ENCODE measurements at places on chromosomes 7 and 10. TPM values are rescaled to one million over a fixed set of nuclear protein-coding genes. Genes with fewer than 3 reads are reported as not detected.

- H3K27me3 ChIP-seq = no peaks in the 10 kb centered on the region
- no peak overlapping the region for H3K4me3 ChIP-seq
- H3K36me3 ChIP-seq = no peaks in the 10 kb centered on the region
These were observed 1020.1 kb downstream of the NXPH1 start for GRCh38 chr7:9453521-9453920.

GRCh38 chr10:3784510-3785250 lies at the start of gene KLF6:
TSS of gene KLF6 (minus strand) at chr10:3785209. CDS start at chr10:3785014, 195 bp downstream.
- H3K27ac ChIP-seq = peak within 1 kb of the TSS; percentile 100
- peak within 1 kb of the TSS; percentile 98 for H3K4me3 ChIP-seq
- peaks cover 10% of the 10 kb centered on the region for H3K36me3 ChIP-seq
- H3K27me3 ChIP-seq = no peaks in the 10 kb centered on the region
- peaks cover 5% of the 10 kb centered on the region for H3K4me1 ChIP-seq

DNA sequence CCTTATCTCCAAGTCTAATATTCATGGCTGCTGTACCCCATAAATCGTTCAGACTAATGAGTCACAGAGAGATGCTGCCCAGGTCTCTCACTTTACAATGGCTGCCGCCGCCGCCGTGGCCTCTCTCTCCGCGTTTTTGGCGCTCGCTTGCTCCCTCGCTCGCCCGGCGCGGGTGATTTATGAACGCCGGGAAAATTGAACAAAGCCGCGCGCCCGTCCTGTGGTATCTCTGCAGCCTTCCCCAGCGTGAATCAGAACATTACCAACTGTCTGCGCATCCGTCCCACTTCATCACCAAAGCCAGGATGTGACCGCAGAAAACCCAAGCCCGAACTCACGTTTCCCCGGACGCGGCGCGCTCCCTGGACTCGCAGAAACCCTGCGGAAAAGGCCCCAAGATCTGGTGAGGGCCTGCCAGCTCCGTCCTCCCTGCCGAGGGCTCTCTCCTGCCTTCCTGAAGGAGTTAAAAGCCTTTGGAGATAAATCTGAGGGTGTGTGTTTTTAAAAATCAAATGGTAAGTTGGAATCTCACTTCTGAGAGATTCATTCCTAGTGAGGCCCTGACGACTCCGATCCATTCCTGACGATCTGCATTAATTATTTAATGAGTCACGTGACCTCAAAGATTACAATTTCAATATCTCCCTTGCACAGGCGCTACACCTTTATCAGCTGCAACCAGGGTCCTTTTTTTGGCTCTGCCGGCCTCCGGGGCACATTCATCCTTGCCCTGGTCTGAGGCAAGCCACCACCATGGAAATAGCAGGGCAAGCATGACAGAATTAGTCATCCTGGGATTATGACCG lies 6.3 kb downstream of the HOXA4 start:
- no peaks in the 10 kb centered on the region for H3K36me3 ChIP-seq
- H3K27me3 ChIP-seq = no peaks in the 10 kb centered on the region
- peak; percentile 68 for DNase-seq
- peaks cover 36% of the 10 kb centered on the region for H3K4me1 ChIP-seq
- H3K4me3 ChIP-seq = peak overlapping the region; percentile 70

The PLAC9 gene
- 31.4 TPM for total RNA-seq

DNA sequence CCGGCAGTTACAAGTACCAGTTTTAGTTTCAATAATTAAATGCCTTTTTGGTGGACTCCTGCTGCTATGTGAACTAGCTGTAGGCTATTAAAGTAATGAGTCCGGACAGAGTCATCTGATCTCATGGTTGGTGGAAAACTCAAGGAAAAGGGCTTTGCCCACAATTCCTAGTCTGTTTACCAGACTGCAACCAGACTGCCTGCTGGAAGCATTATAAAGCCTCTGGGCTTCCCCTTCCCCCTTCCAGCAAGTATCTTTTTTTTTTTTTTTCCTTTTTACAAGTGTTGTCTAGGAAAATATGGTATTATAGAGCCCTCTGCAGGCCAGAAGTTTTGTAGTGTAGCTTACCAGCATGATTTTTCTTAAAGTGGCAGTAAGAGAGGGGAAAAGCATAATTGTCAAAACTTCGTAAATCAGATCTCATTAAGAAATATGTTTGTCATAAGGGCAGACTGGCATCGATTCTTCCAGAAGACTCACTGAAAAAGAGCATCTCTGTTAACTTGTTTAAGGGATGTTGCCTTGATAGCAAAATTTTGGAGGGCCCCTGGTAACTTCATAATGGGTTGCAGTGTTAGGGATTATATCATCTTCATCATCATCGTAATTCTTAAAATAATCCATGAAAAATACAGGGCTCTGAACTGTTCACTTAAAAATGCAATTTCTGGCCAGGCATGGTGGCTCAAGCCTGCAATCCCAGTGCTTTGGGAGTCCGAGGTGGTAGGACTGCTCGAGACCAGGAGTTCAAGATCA lies 181.3 kb downstream of the TAX1BP1 start:
- no peaks in the 10 kb centered on the region for H3K4me1 ChIP-seq
- peak overlapping the region; percentile 47 for H3K4me3 ChIP-seq
- H3K27ac ChIP-seq = no peak overlapping the region

DNA sequence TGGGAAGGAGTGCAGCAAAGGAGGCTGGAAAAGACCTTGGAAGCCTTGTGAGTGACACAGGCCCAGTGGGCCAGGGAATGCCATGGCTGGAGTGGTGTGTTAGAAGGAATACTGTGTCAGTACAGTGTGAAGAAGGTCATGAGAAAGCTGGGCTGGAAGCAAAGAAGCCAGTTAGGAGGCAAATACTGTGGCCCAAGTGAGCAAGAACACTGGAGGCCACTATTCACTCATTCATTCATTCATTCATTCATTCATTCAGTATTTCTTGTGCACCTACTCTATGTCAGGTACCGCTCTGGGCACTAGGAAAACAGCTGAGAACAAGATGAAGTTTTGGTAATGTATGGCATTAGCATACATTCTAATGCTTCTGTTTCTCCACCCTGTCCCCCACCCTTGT lies 9.6 kb downstream of the CRTAC1 start:
- H3K27me3 ChIP-seq = no peaks in the 10 kb centered on the region
- no peaks in the 10 kb centered on the region for H3K36me3 ChIP-seq
- no peak for DNase-seq
- no peak overlapping the region for H3K4me3 ChIP-seq
- no peaks in the 10 kb centered on the region for H3K4me1 ChIP-seq

The C10orf105 gene
- 0.35 TPM for total RNA-seq

DNA sequence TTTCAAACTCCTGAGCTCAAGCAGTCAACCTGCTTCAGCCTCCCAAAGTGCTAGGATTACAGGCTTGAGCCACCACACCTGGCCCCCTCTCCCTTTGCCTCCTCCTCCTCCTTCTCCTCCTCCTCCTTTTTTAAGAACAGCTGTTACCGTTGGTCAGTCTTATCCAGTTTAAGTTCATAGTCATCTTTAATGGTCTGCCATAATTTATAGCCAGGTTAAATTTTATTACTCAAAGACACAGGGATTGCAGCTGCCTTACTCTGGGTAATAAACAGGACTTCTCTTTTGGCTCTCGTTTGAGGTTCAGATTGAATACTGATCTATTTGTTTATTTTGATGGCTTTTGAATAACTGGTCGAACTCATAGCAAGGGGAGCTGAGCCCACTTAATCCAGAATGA lies 35.2 kb downstream of the ATOH7 start:
- no peaks in the 10 kb centered on the region for H3K4me1 ChIP-seq
- H3K27ac ChIP-seq = no peak overlapping the region
- H3K36me3 ChIP-seq = no peaks in the 10 kb centered on the region
- peak; percentile 76 for DNase-seq

GRCh38 chr7:20359341-20359963 lies 28.8 kb downstream of the ITGB8 start:
- DNase-seq = peak; percentile 15
- no peaks in the 10 kb centered on the region for H3K36me3 ChIP-seq
- no peak overlapping the region for H3K27ac ChIP-seq

The CAV1 gene
- 67.2 TPM for total RNA-seq

GRCh38 chr7:72925546-72926120 lies 738 bp downstream of the POM121 start:
- H3K27ac ChIP-seq = peak overlapping the region; percentile 82
- peak overlapping the region; percentile 99 for H3K4me3 ChIP-seq
- peaks cover 3% of the 10 kb centered on the region for H3K4me1 ChIP-seq
- H3K27me3 ChIP-seq = no peaks in the 10 kb centered on the region
- peaks cover 31% of the 10 kb centered on the region for H3K36me3 ChIP-seq

DNA sequence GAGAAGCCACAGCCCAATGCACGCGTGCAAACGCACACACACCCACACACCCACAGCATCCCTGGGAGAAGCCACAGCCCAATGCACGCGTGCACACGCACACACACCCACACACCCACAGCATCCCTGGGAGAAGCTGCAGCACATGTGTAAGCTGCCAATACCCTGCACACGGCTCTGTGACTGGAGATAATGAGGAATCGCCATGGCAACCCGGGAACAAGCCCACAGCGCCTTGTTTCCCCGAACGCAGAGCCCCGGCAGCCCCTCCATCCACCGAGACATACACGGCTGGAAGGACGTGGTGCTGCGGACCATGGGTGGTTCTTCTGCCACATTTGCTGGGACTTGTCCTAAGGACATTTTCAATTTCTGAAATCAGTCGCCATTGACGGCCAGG lies 221.3 kb downstream of the PTPRN2 start:
- no peak overlapping the region for H3K27ac ChIP-seq
- no peak overlapping the region for H3K4me3 ChIP-seq
- no peak for DNase-seq
- no peaks in the 10 kb centered on the region for H3K27me3 ChIP-seq
- H3K4me1 ChIP-seq = no peaks in the 10 kb centered on the region

The IGF2BP3 gene
- total RNA-seq = 0.85 TPM

DNA sequence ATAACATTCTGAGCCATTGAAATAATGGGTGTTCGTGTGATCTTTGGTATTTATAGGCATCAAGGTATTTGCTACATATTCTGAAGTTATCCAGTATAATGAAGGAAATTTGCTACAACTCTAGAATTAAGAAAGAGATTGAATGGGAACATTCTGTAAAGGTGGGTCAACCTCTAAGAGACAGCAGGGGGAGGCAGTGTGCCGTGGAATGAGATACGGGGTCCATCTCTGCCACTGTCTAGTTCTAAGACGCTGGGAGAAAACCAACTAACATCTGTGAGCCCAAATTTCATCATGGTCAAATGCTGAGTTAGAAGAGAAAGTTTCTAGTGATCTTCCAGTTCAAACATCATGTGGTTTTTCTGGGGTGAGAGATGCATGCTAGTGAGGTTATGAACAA lies 368.9 kb downstream of the SORCS1 start:
- no peak overlapping the region for H3K27ac ChIP-seq
- no peaks in the 10 kb centered on the region for H3K27me3 ChIP-seq
- peak; percentile 66 for DNase-seq
- H3K36me3 ChIP-seq = no peaks in the 10 kb centered on the region
- no peaks in the 10 kb centered on the region for H3K4me1 ChIP-seq
- H3K4me3 ChIP-seq = no peak overlapping the region

The TRPV5 gene
- 1.4 TPM for total RNA-seq

DNA sequence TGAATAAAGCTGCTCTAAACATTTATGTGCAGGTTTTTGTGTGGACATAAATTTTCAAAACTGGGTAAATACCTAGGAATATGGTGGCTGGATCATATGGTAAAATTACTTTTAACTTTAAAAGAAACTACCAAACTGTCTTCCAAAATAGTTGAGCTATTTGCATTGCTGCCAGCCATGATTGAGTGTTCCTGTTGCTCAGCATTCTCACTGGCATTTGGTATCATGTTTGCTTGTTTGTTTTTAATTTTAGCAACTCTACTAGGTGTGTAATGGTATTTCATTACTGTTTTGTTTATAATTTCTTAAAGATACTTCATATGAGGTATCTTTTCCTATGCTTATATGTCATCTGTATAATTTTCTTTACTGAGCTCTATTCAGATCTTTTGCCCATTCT lies 143.2 kb downstream of the POLR1F start:
- no peaks in the 10 kb centered on the region for H3K27me3 ChIP-seq
- H3K4me1 ChIP-seq = no peaks in the 10 kb centered on the region
- H3K36me3 ChIP-seq = no peaks in the 10 kb centered on the region

DNA sequence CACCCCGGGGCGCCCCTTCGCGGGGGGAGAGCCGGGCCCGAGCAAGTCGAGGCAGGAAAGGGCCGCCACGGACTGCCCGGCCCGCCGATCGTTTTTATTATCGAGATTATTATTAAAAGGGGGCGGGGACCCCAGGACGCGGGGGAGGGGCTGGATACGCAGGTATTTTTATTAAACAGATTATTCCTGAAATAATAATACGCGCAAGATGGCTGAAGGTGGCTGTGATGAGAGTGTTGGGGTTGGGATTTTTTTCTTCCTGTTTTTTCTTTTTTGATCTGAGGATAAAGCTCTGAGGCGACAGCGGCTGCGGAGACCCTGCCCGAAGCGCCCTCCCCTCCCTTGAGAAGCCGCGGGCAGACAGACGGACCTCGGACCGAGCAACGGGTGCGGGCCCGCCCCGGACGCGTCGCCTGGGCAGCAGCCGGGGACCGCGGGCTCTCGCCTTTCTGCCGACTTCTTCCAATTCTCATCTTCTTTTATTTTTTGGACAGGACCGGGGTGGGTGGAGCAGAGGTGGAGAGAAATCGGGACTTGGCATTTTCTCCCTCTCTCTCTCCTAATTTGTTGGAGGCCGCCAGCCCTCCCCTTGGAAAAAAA lies 1.4 kb upstream of the TRIM8 start:
- peaks cover 12% of the 10 kb centered on the region for H3K4me1 ChIP-seq
- peak; percentile 57 for DNase-seq
- H3K27ac ChIP-seq = peak overlapping the region; percentile 99
- no peaks in the 10 kb centered on the region for H3K27me3 ChIP-seq

- H3K4me3 ChIP-seq = no peak overlapping the region
- H3K27ac ChIP-seq = no peak overlapping the region
- no peaks in the 10 kb centered on the region for H3K4me1 ChIP-seq
- no peak for DNase-seq
These were observed 72.1 kb downstream of the WNT2 start for GRCh38 chr7:117250801-117251200.

DNA sequence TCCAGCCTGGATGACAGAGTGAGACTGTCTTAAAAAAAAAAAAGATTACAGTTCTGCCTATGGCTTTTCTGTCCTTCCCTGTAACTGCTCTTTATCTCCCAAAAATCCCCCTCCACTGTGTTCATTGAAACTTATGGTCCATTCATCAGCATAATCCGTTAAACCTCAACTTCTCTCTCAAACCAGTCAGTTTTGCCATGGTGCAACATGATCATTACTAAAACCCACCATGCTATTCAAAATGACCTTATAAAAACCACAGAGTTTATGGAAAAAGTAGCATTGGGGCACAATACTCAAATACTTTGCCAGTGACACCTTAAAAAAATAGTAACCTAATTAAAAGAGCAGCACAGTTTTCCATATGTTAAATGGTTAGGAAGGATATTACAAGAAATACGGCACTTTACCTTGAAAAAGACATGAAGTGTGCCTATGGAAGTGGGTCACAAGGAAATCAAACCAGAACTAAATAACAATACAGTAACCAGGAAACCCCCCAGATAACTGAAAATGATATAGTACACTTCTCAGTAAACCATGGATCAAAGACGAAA lies 74.0 kb upstream of the ST8SIA6 start:
- H3K27ac ChIP-seq = no peak overlapping the region
- no peaks in the 10 kb centered on the region for H3K36me3 ChIP-seq
- no peak for DNase-seq
- H3K4me3 ChIP-seq = no peak overlapping the region
